ENCODE measurements at places on chromosomes 5 and 9.

GRCh38 chr9:20526500-20527319, 95.6 kb downstream of the MLLT3 start:
- no peaks in the 10 kb centered on the region for H3K27me3 ChIP-seq
- H3K27ac ChIP-seq, result no peak overlapping the region
- peaks cover 6% of the 10 kb centered on the region for H3K4me1 ChIP-seq
- no peak for DNase-seq
- H3K36me3 ChIP-seq, result no peaks in the 10 kb centered on the region
- H3K4me3 ChIP-seq, result no peak overlapping the region

DNA sequence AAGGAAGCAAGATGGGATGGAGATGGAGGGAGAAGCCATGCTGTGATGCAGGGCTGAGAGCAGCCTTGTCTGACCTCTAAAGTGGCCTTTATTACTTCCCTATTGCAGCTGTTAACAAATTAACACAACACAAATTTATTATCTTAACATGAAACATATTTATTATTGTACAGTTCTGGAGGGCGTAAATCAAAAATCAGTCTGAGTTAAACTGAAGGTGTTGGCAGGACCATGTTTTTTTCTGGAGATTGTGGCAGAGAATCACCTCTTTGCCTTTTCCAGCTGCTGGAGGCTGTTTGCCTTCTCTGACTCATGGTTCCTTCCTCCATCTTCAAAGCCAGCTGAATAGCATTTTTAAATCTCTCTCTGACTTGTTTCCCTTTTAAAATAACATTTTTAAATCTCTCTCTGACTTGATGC, 7.2 kb upstream of the MCC start:
- no peak for DNase-seq
- no peaks in the 10 kb centered on the region for H3K36me3 ChIP-seq
- H3K27ac ChIP-seq, result no peak overlapping the region
- H3K4me1 ChIP-seq, result no peaks in the 10 kb centered on the region

- H3K4me1 ChIP-seq, result no peaks in the 10 kb centered on the region
- DNase-seq, result no peak
- no peak overlapping the region for H3K4me3 ChIP-seq
- no peaks in the 10 kb centered on the region for H3K27me3 ChIP-seq
Measured at GRCh38 chr9:2691212-2691611, 26.1 kb upstream of the KCNV2 start.

- no peaks in the 10 kb centered on the region for H3K27me3 ChIP-seq
- no peaks in the 10 kb centered on the region for H3K4me1 ChIP-seq
- DNase-seq, result no peak
- H3K27ac ChIP-seq, result no peak overlapping the region
- H3K36me3 ChIP-seq, result peaks cover 77% of the 10 kb centered on the region
- no peak overlapping the region for H3K4me3 ChIP-seq
Measured at GRCh38 chr5:72224946-72225463, 95.0 kb downstream of the MRPS27 start.

GRCh38 chr5:113219695-113220094, 215.1 kb downstream of the TSSK1B start:
- DNase-seq, result no peak
- peaks cover 11% of the 10 kb centered on the region for H3K4me1 ChIP-seq
- H3K27ac ChIP-seq, result no peak overlapping the region

DNA sequence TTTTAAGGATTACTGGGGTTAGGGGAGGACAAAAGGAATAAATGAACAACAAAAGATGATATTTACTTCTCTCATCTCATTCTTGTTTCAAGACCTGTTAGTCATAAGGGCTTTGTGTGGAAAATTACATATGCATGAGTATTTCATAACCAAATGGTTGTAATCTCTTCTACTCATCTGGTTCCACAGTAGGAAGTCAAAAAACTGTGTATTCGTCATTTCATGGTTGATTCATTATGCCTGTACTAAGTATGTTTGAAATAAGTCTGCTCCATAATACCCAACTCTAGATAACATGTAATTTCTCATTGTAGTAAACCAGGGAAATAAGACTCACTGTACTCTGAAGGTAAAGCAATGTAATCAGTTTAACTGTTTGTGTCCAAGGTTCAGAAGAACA, 212.9 kb downstream of the ARRDC3 start:
- no peaks in the 10 kb centered on the region for H3K27me3 ChIP-seq
- no peak overlapping the region for H3K4me3 ChIP-seq
- no peak for DNase-seq
- peaks cover 7% of the 10 kb centered on the region for H3K4me1 ChIP-seq
- H3K27ac ChIP-seq, result no peak overlapping the region

DNA sequence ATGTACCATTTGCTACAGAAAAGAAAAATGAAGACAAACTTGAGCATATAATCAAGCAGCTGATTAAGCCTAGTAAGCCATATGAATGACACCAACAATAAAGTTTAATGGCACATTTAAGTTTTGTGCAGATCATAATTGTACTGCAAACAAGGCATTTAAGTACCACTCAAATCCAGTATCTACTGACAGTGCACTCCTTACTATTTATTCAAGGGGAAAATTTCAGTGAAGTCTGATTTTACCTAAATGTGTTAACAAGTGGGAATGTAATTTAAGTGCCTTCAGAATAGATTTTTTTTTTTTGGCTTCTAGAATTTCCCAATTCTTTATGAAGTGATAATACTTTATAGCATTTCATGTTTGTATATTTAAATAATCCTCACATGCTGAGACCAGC, 341.0 kb upstream of the POU5F2 start:
- no peak overlapping the region for H3K27ac ChIP-seq
- no peaks in the 10 kb centered on the region for H3K36me3 ChIP-seq
- H3K27me3 ChIP-seq, result no peaks in the 10 kb centered on the region

- H3K27ac ChIP-seq, result no peak overlapping the region
- no peak overlapping the region for H3K4me3 ChIP-seq
- H3K36me3 ChIP-seq, result no peaks in the 10 kb centered on the region
- no peaks in the 10 kb centered on the region for H3K4me1 ChIP-seq
- DNase-seq, result no peak
Measured at GRCh38 chr9:16959391-16959790, 88.9 kb upstream of the BNC2 start.

DNA sequence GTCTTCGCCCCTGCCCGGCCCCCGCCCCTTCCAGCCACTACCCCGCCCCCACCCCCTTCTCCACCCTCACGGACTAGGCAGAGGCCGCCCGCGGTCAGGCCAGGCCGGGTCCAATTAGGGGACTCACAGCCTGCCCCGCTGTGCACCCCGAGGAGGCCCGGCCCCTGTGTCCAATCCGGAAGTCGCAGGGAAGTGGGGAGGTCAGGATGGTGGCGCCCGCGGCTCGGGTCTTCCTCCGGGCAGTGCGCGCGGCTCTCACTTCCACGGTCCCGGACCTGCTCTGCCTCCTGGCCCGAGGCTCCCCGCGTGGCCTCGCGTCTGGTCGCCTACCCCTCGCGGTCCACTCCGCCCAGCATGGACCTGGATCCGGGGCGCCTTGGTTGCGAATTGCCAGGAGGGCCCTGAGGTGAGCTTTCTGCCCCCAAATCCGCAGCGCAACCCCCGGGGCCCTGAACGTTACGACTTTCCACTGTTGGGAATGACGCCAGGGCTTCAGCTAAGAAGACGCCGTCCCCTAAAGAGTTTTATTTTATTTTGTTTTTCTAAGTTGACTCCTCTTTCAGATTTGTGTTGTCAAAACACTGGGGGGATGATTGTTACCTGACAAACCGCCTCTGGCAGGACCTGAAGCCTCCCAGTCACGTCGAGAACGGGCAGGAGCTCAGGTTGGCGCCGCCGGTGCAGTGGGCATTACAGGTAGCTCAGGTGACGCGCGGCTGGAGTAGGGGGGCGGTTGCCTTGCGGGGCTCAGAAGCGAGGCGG, 763 bp upstream of the IRX2 start:
- H3K4me1 ChIP-seq, result peaks cover 76% of the 10 kb centered on the region
- no peak for DNase-seq
- H3K27me3 ChIP-seq, result peaks cover 40% of the 10 kb centered on the region
- peak overlapping the region; percentile 92 for H3K27ac ChIP-seq
- peaks cover 11% of the 10 kb centered on the region for H3K36me3 ChIP-seq
- peak overlapping the region; percentile 83 for H3K4me3 ChIP-seq

- peak overlapping the region; percentile 91 for H3K27ac ChIP-seq
- peaks cover 30% of the 10 kb centered on the region for H3K36me3 ChIP-seq
- peaks cover 5% of the 10 kb centered on the region for H3K27me3 ChIP-seq
- DNase-seq, result no peak
Measured at GRCh38 chr5:71456362-71456743, 902 bp downstream of the BDP1 start.

DNA sequence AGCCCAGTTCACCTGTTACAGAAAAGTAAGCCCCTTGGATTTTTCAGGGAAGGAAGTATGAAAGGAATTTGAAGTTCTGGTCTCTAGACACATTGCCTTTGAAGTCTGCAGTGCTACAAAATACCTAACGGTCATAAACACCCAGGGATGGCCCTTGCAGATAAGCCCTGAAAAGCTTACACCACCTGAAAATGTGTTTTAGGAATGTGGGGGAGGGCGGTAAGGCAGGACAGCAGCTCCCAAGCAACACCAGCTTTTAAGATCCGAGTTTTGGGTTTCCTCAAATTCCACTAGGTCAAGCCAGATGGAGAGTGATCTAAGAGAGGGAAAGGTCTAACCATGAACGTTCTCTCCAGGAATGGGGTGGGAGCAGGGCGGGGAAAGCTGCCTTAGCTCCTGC, 114.1 kb upstream of the PANK3 start:
- no peaks in the 10 kb centered on the region for H3K36me3 ChIP-seq
- peaks cover under 1% of the 10 kb centered on the region for H3K4me1 ChIP-seq
- no peaks in the 10 kb centered on the region for H3K27me3 ChIP-seq

DNA sequence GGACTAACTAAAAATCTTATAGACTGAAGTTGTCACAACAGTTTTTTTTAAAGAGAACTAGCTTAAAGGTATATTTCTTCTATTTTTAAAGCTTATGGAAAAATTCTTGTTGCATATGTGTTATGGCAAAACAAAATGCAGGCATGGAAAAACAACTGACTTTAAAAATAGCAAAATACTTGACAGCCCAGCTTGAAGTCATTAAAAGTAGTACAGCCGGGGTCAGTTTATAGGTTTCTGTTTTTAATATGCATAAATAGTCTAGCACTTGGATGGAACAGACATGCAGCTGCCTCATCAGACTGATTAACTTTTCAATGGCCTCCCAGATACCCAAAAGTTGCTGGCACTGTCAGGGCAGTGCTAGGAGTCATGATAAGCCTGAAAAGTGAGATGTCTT, 22.3 kb upstream of the ARL15 start:
- no peak overlapping the region for H3K4me3 ChIP-seq
- no peaks in the 10 kb centered on the region for H3K4me1 ChIP-seq
- no peak overlapping the region for H3K27ac ChIP-seq
- no peaks in the 10 kb centered on the region for H3K36me3 ChIP-seq

DNA sequence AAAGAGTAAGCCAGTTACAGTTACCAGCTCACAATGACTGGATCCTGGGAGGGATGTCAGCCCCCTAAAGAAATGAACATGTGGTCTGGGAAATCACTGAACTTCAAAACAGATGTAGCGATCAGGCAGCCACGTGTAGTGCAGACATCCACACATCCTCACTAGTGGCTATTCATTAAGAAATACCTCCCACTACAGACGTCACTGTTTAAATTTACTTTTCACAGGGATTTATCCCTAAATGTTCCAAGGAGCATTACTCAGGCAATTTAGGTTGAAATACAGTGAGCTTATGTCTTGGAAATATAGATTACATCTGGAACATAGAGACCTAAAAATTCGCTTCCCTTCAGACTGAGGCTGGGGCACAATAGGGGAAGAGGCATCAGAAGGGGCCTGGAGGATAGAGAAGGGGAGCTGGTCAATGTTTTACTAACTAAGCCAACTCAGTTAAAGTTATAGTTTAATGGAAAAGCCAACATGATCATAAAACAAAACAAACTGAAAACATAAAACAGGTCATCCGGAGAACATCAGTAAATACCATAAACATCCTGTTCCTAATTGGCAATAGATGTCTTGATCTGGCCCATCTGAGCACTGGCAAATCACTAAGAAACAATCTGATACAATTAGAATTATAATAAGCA, 92.3 kb downstream of the FANCC start:
- H3K4me1 ChIP-seq, result no peaks in the 10 kb centered on the region
- no peak overlapping the region for H3K27ac ChIP-seq
- H3K36me3 ChIP-seq, result no peaks in the 10 kb centered on the region
- no peak for DNase-seq
- no peaks in the 10 kb centered on the region for H3K27me3 ChIP-seq

GRCh38 chr9:120571443-120572257, 8.3 kb downstream of the CDK5RAP2 start:
- H3K36me3 ChIP-seq, result peaks cover 53% of the 10 kb centered on the region
- DNase-seq, result no peak
- no peak overlapping the region for H3K4me3 ChIP-seq
- H3K4me1 ChIP-seq, result peaks cover 12% of the 10 kb centered on the region

GRCh38 chr5:34041247-34041972, 1.6 kb downstream of the C1QTNF3 start:
- no peak for DNase-seq
- H3K4me1 ChIP-seq, result peaks cover 14% of the 10 kb centered on the region
- no peak overlapping the region for H3K4me3 ChIP-seq
- H3K27ac ChIP-seq, result no peak overlapping the region
- H3K27me3 ChIP-seq, result no peaks in the 10 kb centered on the region

GRCh38 chr9:72599874-72600534, 78.6 kb downstream of the TMC1 start:
- no peaks in the 10 kb centered on the region for H3K27me3 ChIP-seq
- DNase-seq, result no peak
- H3K4me1 ChIP-seq, result no peaks in the 10 kb centered on the region
- H3K36me3 ChIP-seq, result no peaks in the 10 kb centered on the region
- no peak overlapping the region for H3K27ac ChIP-seq

DNA sequence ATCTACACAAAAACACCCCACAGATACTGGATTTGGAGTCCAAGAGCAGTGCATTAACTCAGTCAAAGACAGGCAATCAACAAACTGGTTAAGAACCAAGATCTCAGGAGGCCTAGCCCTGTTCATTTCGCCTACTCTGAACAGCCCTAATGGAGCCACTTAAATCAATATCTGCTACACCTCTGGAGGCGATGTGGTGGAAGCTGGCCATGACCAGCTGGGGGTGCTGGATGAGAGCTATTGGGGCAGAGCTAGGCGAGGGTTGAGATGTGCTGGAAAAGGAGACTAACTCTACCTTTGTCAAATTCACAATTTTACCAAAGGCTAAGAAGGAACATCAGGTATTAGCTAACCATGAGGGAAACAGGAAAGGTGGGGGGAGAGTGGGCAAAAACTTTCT, 23.3 kb upstream of the ARSB start:
- H3K4me1 ChIP-seq, result no peaks in the 10 kb centered on the region
- H3K27ac ChIP-seq, result no peak overlapping the region
- no peak overlapping the region for H3K4me3 ChIP-seq
- H3K27me3 ChIP-seq, result no peaks in the 10 kb centered on the region

GRCh38 chr9:87674565-87675299, 51.2 kb upstream of the CTSL start:
- H3K36me3 ChIP-seq, result peaks cover 4% of the 10 kb centered on the region
- H3K4me3 ChIP-seq, result no peak overlapping the region
- no peaks in the 10 kb centered on the region for H3K4me1 ChIP-seq
- no peaks in the 10 kb centered on the region for H3K27me3 ChIP-seq

DNA sequence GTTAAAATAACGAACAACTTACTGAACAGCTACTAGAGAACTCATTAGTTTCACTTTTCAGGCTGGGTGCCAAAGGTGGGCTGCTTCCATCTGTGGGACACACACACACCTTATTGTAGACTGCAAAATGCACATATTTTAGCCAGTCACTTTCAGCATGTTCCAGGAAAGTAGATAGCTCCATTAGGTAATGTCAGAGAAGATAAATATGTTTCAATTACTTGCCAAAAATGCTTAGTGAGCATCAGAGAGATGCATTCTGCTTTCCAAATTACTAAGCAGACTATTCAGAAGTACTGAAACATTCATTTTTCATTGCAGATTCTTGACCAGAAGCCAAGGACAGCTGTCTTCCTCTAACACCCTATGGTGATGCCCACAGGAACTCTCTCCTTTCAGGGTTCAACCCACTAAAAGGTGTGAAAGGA, 56.2 kb upstream of the APC start:
- H3K4me1 ChIP-seq, result no peaks in the 10 kb centered on the region
- no peak overlapping the region for H3K27ac ChIP-seq

- H3K4me1 ChIP-seq, result peaks cover 7% of the 10 kb centered on the region
- H3K27me3 ChIP-seq, result no peaks in the 10 kb centered on the region
Measured at GRCh38 chr5:171481571-171482433, 62.4 kb downstream of the FGF18 start.

Measured in suprapubic skin (tissue), 4 donors.